ENCODE measurements at places on chromosomes 4 and X. TPM values are rescaled to one million over a fixed set of nuclear protein-coding genes. Genes with fewer than 3 reads are reported as not detected.

DNA sequence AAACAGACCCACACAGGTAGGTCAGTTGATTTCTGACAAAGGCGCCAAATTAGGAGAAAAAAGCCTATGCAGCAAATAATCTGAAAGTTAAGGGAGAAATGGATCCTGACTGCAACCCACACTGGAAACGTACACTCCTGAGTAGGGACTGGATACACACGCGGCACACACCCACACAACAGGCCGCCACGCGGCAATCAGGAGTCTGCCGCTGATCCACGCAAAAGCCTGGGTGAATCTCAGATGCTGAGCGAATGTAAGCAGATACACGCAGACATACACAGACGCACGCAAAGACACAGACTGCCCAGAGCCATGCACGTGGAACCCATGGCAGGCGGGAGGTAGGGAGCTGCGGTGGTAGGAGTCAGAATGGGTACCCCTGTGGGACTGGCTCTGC is 21.7 kb downstream of the LRPAP1 start:
- no peak overlapping the region for H3K27ac ChIP-seq
- no peaks in the 10 kb centered on the region for H3K4me1 ChIP-seq
- DNase-seq: no peak
- H3K36me3 ChIP-seq: peaks cover 48% of the 10 kb centered on the region
- no peak overlapping the region for H3K4me3 ChIP-seq

DNA sequence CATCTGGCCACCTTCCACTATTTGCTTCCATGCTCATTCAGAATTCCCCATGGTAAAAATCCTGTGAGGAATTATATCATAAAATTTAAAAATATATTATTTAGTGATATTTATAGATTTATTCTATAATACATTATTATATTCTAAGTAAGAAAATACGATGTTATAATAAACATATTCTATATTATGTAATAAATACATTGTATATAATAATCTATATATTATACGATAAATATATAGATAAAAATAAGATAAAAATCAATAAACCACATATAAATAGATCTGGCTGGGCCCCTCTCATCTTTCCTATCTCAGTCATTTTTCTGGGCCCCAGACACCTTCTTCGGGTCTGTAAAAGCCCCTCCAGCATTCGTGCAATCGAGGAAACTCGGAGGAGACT is 68.5 kb downstream of the DCTD start:
- H3K27ac ChIP-seq: no peak overlapping the region
- peaks cover 6% of the 10 kb centered on the region for H3K27me3 ChIP-seq
- H3K4me3 ChIP-seq: no peak overlapping the region
- H3K36me3 ChIP-seq: peaks cover 3% of the 10 kb centered on the region

- DNase-seq: no peak
- H3K4me1 ChIP-seq: no peaks in the 10 kb centered on the region
- no peak overlapping the region for H3K27ac ChIP-seq
- H3K36me3 ChIP-seq: no peaks in the 10 kb centered on the region
Measured at GRCh38 chr4:151443752-151444151, 34.8 kb downstream of the FHIP1A start.

NWD2 gene
- total RNA-seq: not detected

DNA sequence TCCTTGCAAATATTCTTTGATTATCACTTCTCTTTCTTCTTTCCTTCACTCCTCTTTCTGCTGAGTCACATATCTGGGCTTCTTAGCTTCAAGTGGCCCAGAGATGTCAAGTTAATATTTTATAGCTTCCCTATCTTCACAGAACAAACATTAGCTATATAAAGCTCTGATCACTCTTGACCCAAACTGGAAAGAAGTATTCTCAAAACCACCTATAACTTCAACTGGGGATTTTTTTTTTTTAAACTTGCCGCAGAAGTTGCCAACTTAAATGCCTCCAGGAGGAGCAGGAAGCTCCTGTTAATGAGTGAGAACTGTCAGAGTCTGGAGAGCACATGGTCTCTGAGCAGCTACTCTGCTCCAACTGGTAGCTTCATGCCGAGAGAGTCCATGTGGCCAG is 233.3 kb upstream of the EDNRA start:
- no peaks in the 10 kb centered on the region for H3K27me3 ChIP-seq
- H3K27ac ChIP-seq: no peak overlapping the region
- H3K36me3 ChIP-seq: no peaks in the 10 kb centered on the region
- H3K4me1 ChIP-seq: no peaks in the 10 kb centered on the region
- H3K4me3 ChIP-seq: no peak overlapping the region
- no peak for DNase-seq

PLRG1 gene
- 150 TPM for total RNA-seq

GRCh38 chr4:3498901-3499510 is 33.2 kb downstream of the LRPAP1 start:
- H3K4me3 ChIP-seq: no peak overlapping the region
- H3K4me1 ChIP-seq: peaks cover 1% of the 10 kb centered on the region
- DNase-seq: no peak
- no peak overlapping the region for H3K27ac ChIP-seq

DNA sequence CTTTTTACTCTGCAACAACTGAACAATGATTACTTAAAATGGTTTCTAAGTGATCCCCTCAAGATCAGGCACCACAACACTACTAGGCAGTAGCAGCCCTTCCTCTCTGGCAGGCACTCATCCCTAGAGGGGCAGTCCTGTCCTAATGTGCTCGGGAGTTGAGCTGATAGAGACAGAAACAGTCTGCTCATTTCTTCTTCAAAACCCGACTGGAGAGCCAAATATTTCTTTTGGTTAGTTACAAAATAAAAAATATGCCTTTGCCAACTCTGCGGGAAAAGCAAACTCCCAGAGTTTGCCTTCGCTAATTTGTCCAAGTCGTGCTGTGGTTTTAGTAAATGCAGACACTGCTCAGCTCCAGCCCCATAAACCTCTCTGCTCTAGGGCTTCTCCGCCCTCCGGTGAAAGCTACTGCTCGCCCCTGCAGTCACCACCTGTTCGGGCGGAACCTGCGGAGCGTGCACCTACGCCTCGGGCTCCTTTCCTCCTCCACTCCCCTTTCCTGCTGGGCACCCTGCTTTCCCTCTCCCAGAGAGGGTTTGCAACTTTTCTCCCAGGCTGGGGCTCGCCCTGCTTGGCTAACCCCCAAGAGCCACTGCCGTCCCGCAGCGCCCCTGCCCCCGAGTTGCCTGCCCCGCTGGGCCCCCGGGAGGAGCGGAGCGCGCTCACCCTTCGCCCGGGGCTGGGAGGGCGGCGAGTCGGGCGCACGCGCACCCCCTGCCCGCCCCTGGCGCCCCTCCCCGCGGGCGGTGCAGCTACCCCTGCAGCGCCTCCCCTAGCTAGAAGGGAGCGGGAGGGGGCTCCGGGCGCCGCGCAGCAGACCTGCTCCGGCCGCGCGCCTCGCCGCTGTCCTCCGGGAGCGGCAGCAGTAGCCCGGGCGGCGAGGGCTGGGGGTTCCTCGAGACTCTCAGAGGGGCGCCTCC is at the start of gene NPNT:
NPNT (plus strand) TSS at position 812 of the 923 bp plus-strand sequence. CDS start 182 bp downstream, outside the sequence.
- H3K27me3 ChIP-seq: peaks cover 69% of the 10 kb centered on the region
- H3K4me3 ChIP-seq: peak within 1 kb of the TSS; percentile 44
- peak; percentile 4 for DNase-seq
- peaks cover 3% of the 10 kb centered on the region for H3K4me1 ChIP-seq
- no peaks in the 10 kb centered on the region for H3K36me3 ChIP-seq
- H3K27ac ChIP-seq: no peak within 1 kb of the TSS

DNA sequence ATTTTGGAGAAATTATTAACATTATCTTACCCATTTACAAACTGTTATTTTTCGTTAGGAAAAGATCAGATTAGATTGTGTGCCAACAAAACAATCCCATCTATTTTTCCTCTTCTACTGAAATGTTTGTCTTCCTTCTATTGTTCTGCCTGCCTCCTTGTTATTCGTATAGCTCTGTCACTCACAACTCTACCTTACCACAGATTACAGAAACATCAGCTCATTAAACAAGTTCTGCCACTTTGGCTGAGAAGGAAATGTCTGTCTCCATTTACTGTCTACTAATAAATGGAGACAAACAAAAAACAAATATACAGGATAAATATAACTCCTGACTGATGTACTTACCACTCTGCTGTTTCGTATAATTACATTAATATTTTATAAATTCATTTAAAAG is 211.4 kb downstream of the ENOX2 start:
- H3K4me1 ChIP-seq: no peaks in the 10 kb centered on the region
- no peak overlapping the region for H3K4me3 ChIP-seq
- H3K27me3 ChIP-seq: no peaks in the 10 kb centered on the region
- peaks cover 7% of the 10 kb centered on the region for H3K36me3 ChIP-seq
- no peak for DNase-seq

DNA sequence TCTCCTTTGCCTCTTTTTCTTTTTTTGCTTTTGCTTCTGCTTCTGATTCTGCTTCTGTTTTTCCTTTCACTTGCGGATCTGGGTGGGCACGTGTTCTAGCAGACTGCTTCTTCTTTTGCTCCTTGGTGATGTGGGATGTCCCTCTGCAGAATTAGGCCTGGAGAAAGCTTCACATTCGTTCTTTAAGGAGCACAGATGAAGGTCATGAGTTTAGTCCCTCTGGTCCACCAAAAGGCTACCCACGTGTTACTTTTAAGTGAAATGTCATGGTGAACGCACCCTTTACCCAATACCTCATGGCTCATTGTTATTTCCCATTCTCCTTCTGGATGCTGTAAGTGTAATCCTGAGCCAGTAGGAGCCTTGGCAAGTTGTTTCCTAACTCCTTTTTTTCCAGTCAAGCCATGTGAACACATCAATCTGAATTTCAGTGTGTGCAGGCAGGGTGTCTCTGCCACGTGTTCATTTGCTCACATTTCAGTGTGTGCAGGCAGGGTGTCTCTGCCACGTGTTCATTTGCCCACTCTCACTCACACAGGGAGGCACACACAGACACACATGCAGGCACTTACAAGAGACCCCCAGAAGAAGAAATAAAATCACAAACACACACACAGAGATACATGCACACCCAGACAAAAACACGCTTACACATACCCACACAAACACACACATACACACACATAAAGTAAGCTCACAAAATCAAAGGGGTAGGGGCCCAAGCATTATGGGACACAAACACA is 36.9 kb downstream of the NBDY start:
- H3K27me3 ChIP-seq: no peaks in the 10 kb centered on the region
- H3K27ac ChIP-seq: peak overlapping the region; percentile 91
- H3K4me3 ChIP-seq: peak overlapping the region; percentile 72
- DNase-seq: no peak
- peaks cover 45% of the 10 kb centered on the region for H3K4me1 ChIP-seq

SUV39H1 gene
- 31.9 TPM for total RNA-seq

DNA sequence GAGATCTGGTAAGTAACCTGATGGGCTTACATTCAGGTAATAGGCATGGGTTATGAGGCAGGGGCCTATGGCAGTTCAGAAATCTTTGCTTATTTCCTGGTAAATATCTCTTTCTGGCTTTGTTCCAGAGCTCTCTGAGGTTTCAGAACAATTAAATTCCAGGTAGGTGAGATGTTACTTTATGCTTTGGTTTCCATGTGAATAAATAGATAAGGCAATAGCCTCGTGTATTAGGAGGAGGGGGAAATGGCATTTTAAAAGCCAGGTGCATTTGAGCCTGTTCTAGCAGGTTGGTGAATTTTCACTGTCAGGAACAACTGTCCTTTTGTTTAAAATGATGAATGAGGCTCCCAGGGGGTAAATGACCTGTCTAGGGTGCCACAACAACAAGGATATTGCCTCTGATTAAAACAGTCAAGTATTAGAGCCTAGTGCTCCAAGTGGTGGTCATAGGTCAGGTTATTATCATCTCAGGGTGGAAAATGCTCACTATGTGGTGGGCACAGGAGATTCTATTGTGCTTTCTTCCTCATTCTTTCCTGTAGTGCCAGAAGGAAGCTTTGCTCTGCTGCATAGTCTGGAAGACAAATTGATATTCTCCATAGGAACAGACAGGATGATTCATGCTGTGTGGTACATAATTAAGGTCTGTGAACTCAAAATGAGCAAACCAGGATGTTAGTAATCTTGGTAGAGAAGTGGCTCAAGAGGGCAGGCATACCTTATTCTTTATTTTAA is 296.2 kb downstream of the INPP4B start:
- H3K4me3 ChIP-seq: no peak overlapping the region
- no peak for DNase-seq
- no peaks in the 10 kb centered on the region for H3K36me3 ChIP-seq
- H3K4me1 ChIP-seq: peaks cover 23% of the 10 kb centered on the region

LANCL3 gene
- 0.04 TPM for total RNA-seq

IL2RG gene
- total RNA-seq: 231 TPM

NAT8L gene
- total RNA-seq: 0.56 TPM

DNA sequence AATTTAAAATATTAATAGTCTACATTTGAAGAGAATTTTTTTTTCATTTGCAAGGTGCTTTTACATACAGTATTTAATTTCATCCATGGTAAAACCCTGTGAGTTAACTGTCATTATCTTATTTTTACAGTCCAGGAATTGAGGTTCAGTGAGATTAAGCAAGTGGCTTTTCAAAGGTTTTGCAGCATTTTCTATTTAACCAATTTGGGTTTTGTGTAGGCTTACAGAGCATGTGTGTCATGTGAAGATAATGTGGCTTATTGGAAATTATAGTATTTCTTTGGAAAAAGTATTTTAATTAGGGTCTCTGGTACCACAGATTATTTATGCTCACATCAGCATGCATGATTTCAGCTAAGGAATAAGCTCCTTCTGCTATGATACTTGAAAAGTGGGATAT is 4.5 kb downstream of the XK start:
- no peak overlapping the region for H3K27ac ChIP-seq
- no peaks in the 10 kb centered on the region for H3K4me1 ChIP-seq
- no peak for DNase-seq
- H3K4me3 ChIP-seq: no peak overlapping the region
- H3K36me3 ChIP-seq: no peaks in the 10 kb centered on the region
- H3K27me3 ChIP-seq: peaks cover 1% of the 10 kb centered on the region

DNA sequence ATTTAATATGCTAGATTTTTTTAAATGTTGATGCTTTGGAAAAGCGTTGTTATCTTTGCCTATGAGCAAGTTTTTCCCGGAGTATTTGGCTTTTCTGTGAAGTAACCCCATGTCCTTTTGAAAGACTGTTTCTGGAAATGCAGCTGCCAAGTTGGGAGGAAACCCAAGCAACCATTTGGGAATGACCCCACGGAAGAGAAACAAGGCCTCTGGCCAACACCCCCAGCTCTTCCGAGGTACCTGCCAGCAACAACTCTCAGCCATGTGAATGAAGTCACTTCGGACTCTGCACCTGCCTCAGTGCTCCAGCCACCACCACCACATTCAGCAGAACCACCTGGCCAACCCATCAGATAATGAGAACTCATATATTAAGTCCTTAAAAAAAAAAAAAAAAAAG is 36.2 kb upstream of the DHRSX start:
- no peaks in the 10 kb centered on the region for H3K36me3 ChIP-seq
- no peak overlapping the region for H3K27ac ChIP-seq
- no peak overlapping the region for H3K4me3 ChIP-seq
- peaks cover 2% of the 10 kb centered on the region for H3K27me3 ChIP-seq

DNA sequence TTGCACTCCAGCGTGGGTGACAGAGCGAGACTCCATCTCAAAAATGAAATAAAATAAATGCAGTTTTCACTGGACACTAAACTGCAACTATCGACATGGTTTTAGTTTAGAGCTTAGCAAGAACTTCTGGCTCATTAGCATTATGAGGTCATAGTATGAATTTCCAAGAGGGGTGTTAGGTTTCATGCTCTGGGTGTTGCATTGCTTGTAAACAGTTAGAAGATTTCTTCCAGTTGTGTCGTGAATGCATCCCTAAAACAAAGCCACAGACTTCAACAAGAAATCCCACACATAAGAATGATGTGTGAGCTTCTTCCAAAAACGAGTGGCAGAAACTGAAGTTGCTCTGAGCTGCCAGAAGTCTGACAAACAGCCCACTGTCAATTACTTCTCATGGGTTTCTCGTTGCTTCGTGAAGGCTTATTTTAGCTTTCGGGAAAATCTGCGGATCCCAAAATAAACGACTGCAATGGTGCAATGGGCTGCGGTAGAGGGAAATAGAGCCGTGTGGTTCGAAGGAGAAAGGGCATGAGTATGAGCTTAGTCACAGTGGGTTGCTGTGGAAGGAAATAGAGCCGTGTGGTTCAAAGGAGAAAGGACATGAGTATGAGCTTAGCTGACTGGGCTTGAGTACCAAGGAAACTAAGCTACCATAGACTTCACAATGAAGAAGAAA is 354.9 kb downstream of the DHRSX start:
- no peak overlapping the region for H3K4me3 ChIP-seq
- H3K4me1 ChIP-seq: no peaks in the 10 kb centered on the region

RGN gene
- not detected for total RNA-seq
